ENCODE measurements at places on chromosomes 3 and 15.
A peak's percentile ranks its signal among the peaks of the same experiment; 100 is the strongest.

DNA sequence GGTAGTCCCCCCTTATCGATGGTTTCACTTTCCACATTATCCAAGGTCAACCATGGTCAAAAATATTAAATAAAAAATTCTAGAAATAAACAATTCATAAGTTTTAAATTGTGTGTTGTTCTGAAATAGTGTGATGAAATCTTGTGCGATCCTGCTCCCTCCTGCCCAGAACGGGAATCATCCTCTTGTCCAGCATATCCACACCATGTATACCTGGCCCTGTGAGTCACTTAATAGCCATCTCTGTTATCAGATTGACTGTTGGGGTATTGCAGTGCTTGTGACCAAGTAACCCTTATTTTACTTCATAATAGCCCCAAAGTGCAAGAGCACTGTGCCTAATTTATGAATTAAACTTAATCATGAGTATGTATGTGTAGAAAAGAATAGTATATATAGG is 19.1 kb downstream of the FAM81A start:
- DNase-seq = no peak

GRCh38 chr15:85331655-85332285 is 48.6 kb upstream of the AKAP13 start:
- no peak for DNase-seq

DNA sequence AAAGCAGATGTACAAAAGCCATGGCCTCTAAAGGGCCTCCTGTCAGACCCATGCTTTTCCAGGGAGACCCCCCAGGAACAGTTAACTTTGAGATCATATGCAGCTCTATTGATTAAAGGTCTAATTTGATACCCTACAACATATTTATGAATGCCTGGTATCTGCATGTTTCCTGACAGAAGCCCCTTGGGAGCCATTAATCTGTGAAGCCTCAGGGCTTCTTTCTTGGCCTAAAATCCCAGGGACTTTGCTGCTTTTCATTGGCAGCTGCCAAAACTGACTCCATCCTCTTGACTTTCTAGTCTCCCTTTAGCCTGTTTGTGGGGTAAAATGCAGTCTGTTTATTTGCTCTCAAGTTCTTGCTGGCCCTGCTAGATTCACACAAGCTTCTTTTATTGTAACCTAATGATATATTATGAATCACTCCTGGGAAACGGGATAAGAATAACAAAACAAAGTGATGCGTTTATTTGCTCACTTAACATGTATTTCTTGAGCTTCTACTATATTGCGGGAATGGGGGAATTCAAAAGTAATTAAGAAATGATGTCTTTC is 257.0 kb downstream of the LSAMP start:
- DNase-seq = no peak

GRCh38 chr15:89657686-89658200 is 2.5 kb upstream of the KIF7 start:
- DNase-seq = no peak

DNA sequence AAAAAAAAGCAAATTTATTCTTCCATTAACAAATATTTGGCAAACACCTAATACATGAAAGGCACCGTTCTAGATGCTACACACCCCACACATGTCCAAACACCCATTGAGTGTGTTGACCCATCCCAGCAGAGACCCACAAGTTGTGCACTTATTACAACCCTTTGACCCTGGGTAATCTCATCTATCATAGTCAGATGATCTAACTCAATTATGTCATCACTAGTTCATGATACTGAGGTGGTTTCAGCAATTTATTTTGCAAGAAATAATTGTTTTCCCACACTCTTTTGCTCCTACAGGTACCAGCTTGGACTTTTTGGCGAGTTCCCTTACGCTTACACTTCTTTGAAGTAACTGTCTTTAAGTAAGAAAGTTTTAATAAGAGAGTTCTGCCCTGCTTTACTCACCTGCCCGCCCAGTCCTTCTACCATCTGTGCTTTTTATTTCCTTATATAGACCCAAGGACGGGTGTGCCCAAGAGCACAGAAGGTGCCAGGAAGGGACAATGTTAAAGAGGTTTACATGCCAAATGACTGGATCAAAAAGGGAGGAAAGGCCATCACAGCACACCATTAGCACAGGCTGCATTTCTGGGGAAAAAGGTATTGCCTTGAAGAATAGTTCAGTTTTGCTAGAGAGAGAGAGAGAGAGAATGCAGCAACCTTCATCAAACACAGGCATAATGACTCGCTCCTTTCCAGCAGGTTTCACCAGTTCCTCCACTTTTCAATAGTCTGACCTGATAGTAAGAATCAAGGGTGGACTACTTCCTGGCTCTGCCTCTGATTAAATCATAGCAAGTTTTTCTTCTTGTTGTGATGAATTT is 54.5 kb upstream of the ATP11B start:
- DNase-seq = no peak

- DNase-seq = peak; percentile 22
Observed at GRCh38 chr15:63896336-63897115, 62.8 kb upstream of the HERC1 start.

All from H54 (cell line).